GOT3 (cell line): ENCODE measurements at places on chromosomes 4 and X.

DNA sequence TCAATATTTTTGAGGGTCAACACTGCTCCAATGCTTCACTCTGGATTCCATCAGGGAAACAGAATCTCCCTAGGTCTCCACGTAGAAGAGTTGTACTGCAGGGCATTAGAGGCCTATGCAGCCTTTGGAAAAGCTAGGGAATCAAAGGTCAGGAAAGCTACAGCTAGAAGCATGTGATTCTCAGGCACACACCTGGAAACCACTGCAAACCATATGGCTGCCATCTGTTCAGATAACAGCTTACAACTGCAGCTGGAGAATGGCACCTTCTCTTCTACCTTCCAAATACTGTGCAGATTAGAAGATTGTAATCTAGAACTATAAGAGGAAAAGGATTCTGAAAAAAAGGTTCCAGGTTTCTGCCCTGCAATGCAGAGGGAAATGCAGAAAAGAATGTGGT, 60.6 kb downstream of the BTC start:
- DNase-seq, result no peak

GRCh38 chrX:101462892-101463291, 22.4 kb upstream of the ARMCX4 start:
- no peak for DNase-seq

- no peak for DNase-seq
Measured at GRCh38 chr4:122172266-122172665, 20.1 kb downstream of the BLTP1 start.

- no peak for DNase-seq
Measured at GRCh38 chrX:80026116-80026515, 11.6 kb downstream of the TBX22 start.

GRCh38 chr4:52560844-52561280, 98.2 kb downstream of the USP46 start:
- DNase-seq, result no peak

- no peak for DNase-seq
Measured at GRCh38 chr4:26859762-26860156, 882 bp upstream of the STIM2 start.

DNA sequence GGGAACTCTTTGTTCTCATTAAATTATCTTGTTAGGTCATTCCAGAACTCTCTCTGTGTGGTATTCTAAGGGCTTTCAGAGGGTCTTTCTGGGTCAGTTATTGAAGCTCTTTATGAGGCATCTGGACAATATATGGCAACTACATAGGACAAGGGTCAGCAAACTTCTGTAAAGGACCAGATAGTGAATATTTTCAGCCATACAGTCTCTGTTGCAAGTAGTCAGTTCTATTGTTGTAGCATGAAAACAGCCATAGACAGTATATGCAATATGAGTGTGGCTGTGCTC, 35.1 kb downstream of the HADH start:
- no peak for DNase-seq

DNA sequence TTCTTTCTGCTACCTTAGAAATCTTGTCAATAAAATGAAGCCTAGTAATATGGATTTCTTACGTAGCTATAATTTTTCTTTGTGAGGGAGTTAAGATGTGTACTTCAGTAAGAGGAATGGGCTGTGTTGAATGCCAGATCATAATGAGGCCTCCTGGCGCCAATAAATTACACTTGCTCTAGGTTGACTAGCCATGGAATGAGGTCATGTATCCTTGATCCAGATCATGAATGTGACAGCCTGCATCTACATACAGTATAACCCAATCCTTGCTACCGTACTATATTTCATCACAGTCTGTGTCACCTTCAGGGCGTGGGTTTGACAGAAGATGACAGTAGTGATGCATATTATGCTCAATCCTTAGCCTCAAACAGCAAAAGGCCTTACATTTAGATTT, 36.2 kb downstream of the NHS start:
- DNase-seq, result no peak

DNA sequence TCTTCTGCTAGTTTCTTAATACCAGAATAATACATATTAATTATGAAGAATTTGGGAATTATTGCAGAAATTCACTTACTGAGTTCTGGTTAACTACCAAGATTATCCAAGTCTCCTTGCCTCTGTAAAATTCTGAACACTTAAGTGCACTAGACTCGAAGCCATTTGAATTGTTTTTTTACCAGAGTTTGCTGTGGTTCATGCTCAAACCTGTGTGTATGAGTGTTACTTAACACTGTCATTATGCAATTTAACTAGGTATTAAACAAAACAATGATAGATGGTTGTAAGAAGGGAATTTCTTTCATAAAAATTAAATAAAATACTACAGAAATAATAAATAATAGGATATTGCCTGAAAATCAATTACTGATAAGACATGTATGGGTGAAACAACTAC, 145.6 kb upstream of the FAT4 start:
- DNase-seq, result no peak

DNA sequence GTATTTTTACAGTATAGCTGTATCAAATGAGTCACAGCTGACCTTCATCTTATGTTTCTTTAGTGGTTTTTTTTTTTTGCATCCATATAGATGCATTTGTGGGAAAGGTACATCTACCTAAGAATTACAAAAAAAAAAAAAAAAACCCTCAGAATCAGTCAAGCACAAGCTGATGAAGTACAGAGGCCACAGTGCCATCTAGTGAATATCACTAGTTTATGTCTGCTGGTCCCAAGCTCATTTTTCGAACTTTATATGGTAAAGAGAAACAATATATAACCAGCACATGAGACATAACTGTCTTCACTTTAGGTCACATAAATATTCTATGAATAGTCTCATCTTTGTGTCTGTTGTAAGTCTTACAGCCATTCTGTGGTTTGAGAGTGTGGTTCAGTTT, 220.1 kb downstream of the DLG3 start:
- DNase-seq, result no peak

DNA sequence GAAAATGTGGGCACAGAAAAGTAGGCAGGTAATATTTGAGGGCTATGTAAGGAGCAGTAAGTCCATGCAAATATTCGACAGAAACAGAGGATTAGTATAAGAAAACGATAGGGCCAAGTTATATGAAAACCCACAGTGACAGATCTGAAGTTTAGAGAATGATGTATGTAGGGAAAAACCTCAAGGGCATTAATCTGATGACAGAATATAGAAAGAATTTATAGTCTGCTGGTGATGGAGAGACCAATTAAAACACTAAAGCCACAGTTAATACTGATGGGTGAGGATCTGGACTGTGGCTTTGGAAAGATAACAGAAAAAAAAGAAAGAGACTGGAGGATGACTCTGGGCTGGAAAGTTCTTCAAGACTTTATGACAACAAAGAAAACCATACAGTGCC, 169.7 kb downstream of the PALLD start:
- no peak for DNase-seq

DNA sequence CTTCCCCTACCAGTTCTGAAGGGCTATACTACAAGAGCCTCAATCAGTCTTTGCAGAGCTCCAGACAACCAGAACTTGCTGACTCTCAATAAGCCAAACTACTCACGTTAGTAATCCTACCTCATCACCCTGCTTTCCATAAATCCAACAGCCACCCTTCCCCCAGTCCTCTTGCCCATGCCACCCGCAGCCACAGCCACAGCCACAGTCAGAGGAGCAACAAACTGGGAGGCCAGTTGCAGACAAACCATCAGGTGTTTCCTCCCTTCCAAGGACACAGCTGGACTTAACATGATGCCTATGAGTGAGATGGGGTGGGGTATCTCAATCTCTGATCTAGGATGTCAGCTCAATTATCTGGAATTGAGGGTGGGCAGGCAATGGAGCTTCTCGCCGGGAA, 1.0 kb downstream of the GABRA3 start:
- no peak for DNase-seq

GRCh38 chr4:27008679-27009078, 148.0 kb downstream of the STIM2 start:
- no peak for DNase-seq

- no peak for DNase-seq
Measured at GRCh38 chrX:118718737-118719136, 8.7 kb upstream of the IL13RA1 start.

DNA sequence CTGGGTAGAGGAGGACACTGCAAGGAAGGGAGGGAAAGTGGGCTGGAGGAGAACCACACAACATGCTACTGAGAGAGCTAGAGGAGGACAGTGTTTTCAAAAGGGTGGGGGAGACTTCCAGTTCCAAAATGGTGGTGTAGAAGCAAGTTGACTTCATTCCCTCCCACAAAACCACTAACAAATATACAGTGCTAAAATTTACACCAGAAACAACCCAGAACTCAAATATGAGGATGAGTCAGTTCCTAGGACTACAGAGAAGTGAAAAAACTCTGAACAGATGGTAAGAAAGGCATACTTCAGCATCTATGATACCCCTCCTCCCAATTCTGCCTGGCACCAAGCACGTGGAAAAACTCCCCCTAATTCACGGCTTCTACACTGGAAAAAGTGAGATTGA, 9.8 kb downstream of the AADAT start:
- no peak for DNase-seq

DNA sequence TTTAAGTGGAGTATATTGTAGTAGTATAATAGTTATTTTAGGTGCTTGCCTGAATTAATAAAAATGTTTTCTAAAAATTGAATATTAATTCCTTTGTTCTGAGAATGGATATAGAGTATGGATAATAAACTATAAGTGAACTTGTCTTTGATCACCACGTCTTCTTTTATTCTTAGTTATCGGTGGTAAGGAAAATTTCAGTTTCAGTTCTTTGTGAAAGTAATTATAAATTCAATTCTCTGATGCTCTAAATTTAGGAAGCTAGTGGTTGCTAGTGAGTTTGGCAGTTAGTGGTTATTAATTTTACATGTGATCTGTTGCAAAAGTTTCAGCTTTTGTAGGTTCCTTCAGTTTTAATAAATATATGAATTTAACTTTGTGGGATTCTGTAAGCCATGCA, 30.8 kb downstream of the MRPL1 start:
- DNase-seq, result no peak

DNA sequence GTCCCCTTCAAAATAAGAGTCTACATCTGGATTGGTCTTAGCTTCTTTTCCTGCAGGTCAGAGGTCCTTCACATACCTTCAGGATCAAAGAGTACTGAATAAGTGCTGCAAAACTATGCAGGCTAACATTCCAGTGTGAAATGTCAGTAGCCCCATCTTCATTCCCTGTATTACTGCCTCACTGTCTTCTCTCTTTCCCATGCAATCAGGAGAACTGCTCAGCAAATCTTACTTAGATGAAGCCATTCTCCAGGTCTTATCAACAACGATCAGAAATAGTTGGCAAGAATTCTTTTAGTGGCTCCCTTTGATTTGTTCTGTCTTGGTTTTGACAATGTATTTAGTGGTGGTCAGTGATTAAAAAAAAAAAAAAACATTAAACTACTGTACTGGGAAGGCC, 26.0 kb upstream of the IQCM start:
- DNase-seq, result no peak

DNA sequence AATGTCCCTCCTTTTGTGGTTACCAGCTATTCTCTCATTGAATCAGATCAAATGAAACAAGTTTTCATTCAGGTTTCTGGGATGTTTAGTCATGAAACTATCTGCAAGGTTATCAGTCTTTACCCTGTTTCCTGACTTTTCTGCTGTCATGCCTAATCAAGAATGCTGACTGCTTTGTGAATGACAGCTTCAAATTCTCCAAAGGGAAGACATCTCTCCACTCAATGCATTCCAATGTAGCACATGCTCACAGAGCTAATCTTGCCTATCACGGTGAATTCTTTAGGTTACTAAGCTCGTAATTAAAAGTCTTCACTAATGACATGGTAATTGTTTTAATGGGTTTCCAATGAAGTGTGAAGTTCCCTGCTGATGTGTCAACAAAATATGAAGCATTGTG, 1068.5 kb downstream of the PCDH7 start:
- DNase-seq, result no peak

GRCh38 chr4:113935190-113935589, 44.3 kb downstream of the ARSJ start:
- DNase-seq, result no peak

- no peak for DNase-seq
Measured at GRCh38 chrX:72180539-72180938, 1.0 kb upstream of the PIN4 start.

DNA sequence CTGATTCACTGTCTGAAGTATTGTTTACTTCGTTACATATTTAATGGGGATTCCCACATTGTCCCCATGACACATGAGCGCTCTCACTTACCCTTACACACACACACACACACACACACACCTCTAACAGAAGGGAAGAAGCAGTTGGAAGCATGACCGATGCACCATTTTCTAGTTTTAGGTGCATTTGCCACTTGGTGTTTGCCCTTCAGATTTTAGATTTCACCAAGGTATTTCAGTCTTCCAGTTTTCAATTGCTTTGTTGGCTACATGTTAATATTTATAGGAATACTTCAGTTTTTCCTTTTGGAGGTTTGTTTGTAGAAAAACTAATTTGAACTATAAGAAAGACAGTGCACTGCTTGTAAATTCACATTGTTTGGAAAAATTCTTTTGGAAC, 3.1 kb downstream of the POU4F2 start:
- DNase-seq, result no peak

GRCh38 chrX:132333351-132333750, 114.1 kb upstream of the RAP2C start:
- no peak for DNase-seq

DNA sequence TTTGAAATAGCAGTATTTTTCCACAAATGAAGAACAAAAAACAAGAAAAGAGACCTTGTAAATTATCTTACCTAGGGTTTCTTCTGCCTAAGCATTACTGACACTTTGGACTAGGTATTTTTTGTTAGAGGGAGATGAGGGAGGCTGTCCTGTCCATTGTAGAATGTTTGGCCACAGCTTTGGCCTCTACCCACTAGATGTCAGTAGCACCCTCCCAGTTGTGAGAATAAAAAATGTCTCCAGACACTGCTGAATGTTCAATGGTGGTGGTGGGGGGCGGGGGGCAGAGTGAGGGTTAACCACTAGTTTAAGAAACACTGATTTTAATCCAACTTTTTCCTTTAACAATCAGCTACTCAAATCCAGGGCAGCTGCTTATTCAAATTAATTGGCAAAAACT, 25.8 kb downstream of the OTUD4 start:
- DNase-seq, result no peak

DNA sequence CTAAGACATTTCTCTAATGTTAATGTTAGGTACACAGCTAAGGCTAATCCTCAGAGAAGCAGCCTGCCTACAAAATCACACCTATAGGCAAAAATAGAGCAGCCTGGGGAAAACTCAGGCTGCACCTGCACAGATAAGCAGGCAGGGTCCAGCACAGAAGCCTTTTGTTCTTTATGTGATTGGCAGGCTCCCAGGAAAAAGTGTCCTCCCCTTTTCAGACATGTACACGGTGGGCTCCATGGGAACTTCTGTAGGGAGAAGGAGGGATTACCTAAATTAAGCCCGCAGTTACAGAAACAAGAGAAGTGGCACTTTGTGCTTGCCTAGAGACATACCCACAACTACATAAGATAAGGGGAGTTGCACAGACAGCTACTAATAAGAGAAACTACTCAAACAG, 4.0 kb upstream of the HSPA4L start:
- DNase-seq, result no peak

DNA sequence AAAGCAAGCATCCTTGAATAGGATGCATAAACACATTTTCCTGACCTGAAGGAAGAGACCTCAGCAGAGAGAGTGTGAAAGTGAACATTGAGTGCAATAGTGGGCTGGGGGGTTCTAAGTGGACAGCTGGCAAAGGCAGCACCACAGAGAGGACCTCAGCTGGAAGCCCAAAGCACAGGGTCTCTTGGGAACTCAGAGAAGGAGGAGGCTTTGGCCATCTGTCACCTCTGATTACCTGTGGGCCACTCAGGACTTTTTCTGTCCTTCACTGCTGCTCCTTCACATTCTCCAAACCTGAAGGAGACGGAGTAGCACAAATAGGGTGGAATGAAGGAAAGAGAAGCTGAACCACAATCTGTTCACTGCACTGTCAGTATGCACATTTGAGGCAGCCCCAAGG, 37.9 kb upstream of the FAT4 start:
- DNase-seq, result no peak

GRCh38 chr4:101039367-101039766, 308.0 kb downstream of the PPP3CA start:
- DNase-seq, result no peak
